Stimulated activated CD4-positive, alpha-beta T cell treated with anti-CD3 and anti-CD28 coated beads, Interleukin-1b, Interleukin-23, amount 100 ng/mL, for 1 hour (primary cell): ENCODE measurements at places on chromosomes 5 and 9.

- DNase-seq, result no peak
Observed at GRCh38 chr5:59125011-59125961, 542.4 kb downstream of the RAB3C start.

GRCh38 chr5:2111569-2112105, 228.9 kb upstream of the IRX4 start:
- no peak for DNase-seq

DNA sequence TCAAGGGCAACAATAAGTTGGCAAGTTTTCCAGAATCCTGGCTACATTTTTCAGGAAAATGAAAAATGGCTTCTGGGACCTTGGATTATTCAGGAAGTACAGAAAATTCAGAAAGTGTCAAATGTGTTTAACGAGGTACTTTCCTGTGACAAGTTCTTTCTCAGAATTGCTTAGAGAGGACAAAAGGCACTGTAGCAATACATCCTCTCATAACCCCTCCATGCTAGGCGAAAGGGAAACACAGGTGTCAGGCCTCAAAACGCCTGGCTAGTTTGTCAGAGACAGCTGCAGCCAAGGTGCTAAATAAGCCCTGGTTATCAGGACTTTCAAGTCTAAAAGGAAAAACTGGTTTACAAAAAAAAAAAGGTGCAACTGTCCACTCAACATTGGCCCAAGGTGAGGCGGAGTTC, 115.2 kb downstream of the GNAQ start:
- DNase-seq, result no peak

- no peak for DNase-seq
Observed at GRCh38 chr9:99222416-99223270, 561 bp downstream of the SEC61B start.

DNA sequence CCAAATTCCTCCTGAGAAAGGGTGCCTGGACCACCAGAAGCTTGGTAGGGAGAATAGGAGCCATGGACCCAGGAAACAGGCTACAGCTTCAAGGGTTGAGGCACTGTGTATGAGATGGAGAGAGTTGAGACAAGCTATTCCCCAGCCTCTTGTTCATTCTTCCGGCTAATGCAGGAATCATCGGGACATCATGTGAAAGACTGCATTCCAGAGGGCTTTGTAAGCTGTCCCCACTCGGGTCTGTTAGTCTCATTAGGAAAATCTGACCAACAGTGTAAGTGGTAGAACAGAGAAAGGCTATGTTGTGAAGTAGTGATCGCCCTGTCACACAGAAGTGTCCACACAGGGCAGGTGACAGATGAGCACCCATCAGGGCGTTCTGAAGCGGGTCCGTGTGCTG, 81.4 kb downstream of the GABBR2 start:
- no peak for DNase-seq
